ENCODE measurements at places on chromosomes 2 and 18. TPM values are rescaled to one million over a fixed set of nuclear protein-coding genes. Genes with fewer than 3 reads are reported as not detected.

Gene KCNE4
- total RNA-seq = 3.8 TPM

Gene ST6GAL2
- total RNA-seq = not detected

Gene EGR4
- total RNA-seq = not detected

Gene SULT1C4
- not detected for total RNA-seq

Gene GTF2A1L
- total RNA-seq = 0.13 TPM

Gene LGALSL
- 1.6 TPM for total RNA-seq

Gene SESTD1
- 22.5 TPM for total RNA-seq

Gene IL1F10
- total RNA-seq = not detected
